ENCODE measurements at places on chromosomes 4 and X.

- no peak for DNase-seq
Measured at GRCh38 chr4:6359536-6360308, 90.1 kb downstream of the WFS1 start.

DNA sequence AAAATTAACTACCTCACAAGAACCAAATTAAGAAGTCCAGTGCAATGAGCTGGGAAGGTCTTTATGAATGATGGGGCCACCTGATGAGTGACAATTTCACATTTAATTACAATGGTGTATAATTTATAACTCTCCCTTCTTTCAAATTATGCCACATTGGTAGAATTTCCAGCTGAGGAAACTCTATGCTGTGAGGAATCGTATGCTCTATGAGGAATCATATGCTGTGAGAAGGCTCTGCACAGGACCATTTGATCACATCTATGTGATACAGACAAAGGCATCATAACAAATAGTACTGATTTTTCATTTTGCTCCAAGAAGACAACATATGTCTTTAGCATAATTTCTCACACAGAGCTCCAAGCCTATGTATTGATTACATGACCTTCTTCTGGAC is 69.3 kb downstream of the PDHA2 start:
- DNase-seq, result no peak

GRCh38 chr4:81745050-81745449 is 273.3 kb upstream of the RASGEF1B start:
- no peak for DNase-seq

- no peak for DNase-seq
Measured at GRCh38 chrX:68186552-68187262, 246.6 kb downstream of the OPHN1 start.

DNA sequence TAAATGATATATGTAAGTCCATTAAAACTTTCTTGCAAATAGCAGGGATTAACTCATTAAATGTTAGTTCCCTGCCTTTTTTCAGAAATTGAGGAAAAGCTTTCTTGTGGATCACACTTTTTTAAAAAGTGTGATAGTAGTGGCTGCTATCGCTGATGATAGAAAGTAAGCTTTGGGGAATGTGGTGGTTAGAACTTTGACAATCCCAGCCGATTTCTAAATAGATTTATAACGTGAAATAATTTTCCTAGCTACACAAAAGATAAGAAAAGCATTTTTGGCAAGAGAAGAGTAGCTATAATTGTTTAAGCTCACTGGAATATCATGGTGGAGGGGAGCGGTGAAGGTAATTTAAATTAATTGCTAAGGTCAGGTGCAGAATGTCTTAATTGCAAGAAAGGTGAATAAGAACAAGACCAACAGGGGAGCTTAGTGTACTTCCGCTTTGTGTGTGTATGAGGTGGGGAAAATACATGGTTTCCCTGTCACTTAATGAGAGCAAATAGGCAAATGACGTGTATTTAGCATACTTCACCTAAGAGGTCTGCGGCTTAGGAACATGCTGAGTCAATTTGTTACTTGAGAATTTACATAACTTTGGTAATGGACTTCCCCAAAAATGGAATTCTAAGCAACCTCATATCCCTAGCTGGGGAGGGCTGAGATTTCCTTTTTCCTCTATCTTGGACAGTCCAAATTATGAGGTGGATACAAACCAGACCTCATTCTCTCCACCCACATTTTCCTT is 11.7 kb upstream of the IL21 start:
- no peak for DNase-seq

- no peak for DNase-seq
Measured at GRCh38 chr4:107519053-107519452, 201.0 kb downstream of the PAPSS1 start.

DNA sequence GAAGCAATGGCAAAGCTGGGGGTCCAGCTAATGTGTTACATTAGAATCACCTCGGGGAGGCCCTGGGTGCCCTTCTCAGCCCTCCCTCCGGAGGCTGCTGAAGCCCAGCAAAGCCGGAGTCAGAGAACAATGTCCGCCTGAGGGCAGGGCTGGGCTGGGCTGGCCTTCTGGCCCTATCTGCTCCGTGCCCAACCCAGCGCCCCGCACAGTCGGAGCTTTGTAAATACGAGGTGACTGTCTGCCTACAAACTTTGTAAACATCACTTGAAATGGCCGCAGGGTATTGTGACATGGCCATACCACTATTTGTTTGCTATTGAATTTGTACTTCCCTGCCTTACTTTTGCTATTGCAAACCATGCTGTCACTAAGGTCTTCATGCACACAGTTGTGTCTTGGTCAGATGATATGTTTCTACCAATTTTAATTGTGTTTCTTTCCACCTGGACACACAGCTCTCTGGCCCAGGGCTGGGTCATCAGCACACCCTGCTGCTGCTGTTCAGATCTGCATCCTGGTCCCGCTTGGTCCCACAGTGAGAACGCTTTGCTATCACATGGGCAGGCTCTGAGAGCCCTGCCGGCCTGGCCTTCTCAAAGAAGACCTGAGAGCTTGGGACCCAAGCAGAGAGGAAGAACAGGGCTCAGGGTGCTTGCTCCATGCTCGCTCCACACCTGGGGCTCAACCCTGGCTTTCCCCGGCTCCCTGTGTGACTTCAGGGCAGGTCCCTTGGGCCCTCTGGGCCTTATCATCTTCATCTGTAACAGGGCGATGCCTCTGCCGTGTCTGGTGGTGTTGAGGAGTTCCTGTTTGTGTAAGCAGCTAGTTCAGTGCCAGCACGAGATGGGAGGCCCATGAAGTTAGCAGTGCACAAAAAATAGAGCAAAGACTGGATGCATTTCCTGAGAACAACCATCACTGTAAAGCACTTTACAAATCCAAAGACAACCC is 2.3 kb downstream of the S100P start:
- no peak for DNase-seq

GRCh38 chr4:137705171-137705783 is 173.0 kb upstream of the PCDH18 start:
- DNase-seq, result no peak

DNA sequence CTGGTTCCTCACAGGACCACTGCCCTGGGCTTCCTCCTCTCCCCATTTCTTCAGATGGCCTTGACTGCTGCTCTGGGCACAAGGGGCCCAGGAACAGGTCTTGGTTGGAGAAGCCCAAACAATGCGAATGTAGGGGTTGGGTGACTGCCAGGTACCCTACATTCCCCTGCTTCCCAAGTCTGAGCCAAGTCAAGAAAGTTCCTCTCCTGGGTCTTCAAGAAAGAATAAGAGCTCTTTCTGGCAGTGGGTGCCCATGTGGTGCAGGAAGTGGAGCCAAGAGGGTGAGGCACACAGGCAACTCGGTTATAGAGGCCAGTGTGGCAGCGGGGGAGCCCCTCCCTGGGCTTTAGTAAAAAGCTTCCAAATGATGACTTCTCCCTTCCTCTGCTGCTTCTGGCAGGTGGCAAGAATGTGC is 2.7 kb downstream of the SLC34A2 start:
- DNase-seq, result no peak

GRCh38 chr4:184648313-184649025 is 778 bp downstream of the CASP3 start:
- DNase-seq, result no peak

- no peak for DNase-seq
Measured at GRCh38 chrX:56033495-56034180, 198.5 kb upstream of the KLF8 start.

DNA sequence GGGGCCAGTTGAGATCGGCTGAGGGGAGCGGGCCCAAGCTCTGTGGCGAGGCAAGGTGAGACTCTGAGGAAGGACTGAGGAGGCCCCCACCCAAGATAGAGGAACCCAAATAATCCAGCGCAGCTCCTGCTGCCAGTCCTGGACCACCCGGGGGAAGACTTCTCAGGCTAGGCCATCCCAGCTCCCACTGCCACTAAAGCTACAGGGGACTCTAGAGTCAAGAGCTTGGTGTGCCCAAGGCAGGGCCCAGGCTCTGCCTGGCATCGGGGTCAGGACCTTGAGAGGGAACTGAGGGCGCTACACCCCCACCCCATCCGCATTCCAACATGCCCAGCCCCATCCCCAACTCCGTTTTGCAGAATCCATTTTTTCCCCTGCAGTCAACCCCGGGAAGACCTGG is 8.6 kb downstream of the MAGEA4 start:
- DNase-seq, result no peak

GRCh38 chr4:108359130-108359985 is 190.6 kb upstream of the LEF1 start:
- no peak for DNase-seq

DNA sequence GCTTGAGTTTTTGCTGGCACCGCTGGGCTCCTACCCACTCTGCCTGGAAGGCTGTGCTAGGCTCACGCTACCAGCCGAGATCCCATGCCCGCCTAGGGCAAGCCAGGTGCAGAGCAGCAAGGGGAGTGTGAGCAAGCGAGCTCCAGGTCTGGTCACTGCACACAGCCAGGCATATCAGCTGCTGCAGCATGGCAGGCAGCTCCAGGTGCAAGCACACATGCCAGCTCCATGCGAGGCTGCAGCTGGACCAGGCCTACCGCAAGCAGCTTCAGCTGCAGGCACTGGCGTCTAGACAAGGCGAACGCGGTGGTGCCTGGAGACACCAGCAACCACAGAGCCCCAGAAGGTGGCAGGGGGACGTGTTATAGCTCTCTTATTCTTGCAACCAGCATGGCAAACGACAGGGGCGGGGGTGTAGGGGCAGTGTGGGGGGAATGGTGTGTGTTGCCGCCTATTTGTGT is 614.7 kb upstream of the EPHA5 start:
- DNase-seq, result no peak

DNA sequence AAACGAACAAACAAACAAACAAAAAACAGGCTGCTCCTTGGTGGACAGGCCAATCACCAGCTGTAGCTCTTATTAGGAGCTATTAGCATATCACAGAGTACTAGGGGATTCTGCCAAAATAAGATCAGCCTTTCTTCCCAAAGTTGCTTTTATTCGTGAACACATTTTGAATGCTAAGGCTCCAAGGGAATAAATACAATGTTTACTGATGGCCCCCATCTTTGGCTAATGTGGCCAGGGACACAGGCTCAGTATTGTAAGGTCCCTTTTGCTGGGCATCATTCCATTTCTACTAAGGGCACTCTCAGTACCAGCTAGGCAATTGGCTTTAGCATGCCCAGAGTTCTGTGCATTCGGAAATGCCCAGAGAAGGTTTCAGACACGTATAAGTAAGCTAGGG is 84.3 kb downstream of the GPC4 start:
- DNase-seq, result no peak
